SJCRH30 (cell line): ENCODE measurements at places on chromosomes 7 and 10. TPM values are rescaled to one million over a fixed set of nuclear protein-coding genes. Genes with fewer than 3 reads are reported as not detected.

Gene STOX1
- 0.30 and 0.33 TPM in 2 replicates for total RNA-seq

Gene VWDE
- total RNA-seq, result not detected in 2 replicates

Gene PYROXD2
- 0.59 and 1.1 TPM in 2 replicates for total RNA-seq

DNA sequence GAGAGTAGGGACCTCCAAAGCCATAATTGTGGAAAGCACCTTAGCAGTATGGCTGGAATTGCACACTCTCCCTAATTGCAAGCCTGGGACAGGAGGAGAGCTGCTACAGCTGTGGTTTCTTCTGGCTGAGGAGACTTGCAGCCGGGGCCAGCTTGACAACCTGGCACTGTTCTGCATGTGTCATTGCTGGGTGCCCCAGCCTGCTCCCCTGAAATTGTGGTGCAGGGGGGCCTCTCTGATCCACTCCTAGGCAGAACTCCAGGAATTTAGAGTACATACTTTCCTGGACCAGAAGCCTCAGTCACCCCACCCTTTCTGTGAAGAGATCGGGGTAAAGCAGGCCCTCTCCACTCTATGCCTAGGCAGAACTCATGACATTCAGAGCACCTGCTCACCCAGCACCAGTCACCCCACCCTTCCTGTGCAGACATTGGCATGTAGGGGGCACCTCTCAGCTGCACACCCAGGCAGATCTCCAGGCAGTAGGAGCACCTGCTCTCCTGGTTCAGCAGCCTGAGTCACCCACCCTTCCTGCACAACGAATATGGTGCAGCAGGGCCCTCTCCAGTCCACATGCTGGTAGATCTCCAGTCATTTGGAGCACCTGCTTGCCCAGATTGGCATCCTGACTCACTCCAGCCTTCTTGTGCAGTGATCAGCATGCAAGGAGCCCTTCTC is 34.4 kb upstream of the DYNC1I1 start:
- no peak for DNase-seq

- no peak for DNase-seq
Measured at GRCh38 chr10:118626953-118627352, 31.5 kb upstream of the PRLHR start.

DNA sequence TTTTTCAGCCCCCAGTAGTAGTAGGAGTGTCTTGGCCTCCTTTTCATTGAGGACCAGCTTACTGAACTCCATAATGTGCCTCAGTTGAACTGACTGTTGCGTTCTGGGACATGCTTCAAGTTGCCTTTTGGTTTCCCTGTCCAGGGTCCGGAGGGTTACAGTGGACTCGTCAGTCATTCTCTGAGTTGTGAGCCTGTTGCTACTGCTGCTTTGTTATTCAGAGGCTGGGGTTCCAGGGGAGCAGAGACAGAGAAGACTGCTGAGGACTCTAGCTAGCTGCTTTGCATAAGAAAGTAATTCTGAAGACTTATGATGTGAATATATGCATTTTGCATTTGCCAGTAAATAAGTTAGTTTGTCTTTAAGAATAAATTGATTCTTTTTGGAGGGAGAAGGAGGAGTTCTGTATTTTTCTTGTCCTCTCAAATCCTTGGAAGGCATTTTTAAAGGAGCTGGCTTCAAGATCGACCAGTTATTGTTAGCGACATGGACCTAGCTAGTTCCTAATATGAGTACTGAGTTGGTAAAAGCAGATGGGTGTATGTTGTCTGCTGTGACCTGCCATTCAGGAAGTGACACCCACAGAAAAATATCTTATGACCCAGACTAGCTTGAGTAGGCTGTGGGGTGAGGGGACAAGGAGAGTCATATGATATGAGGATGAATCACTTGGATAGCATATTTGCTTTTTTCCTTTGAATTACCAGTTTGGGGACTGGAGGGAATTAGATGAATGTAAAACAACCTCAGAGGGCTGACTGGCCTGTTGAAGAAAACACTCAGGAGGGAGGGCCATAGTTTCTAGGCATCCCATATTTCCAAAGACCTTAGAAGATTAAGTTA is 8.3 kb downstream of the PI4K2A start:
- DNase-seq, result peak; percentile 44

GRCh38 chr7:120723465-120724385 is 134.2 kb downstream of the TSPAN12 start:
- DNase-seq, result no peak
